ENCODE measurements at places on chromosomes 1 and 21.

GRCh38 chr1:37601441-37601840 is 5.7 kb upstream of the GNL2 start:
- no peak for DNase-seq

DNA sequence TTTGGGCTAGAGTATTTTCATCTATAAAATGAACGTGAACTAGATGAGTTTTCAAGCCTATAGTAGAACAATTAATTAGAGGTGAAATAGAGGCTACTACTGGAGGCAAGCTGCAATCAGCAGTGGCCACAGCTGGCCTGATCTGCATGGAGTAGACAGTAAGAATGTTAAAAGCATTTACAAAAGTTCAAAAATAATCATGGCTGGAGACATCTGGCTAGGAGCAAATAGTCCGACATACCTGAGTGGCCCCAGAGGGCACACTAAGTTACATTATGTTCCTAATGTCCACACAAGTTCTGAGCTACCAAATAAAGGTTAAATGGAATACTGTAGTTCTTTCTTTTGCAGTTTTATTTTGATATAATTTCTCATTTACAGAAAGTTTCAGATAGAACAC is 28.0 kb downstream of the MPZL1 start:
- no peak for DNase-seq

DNA sequence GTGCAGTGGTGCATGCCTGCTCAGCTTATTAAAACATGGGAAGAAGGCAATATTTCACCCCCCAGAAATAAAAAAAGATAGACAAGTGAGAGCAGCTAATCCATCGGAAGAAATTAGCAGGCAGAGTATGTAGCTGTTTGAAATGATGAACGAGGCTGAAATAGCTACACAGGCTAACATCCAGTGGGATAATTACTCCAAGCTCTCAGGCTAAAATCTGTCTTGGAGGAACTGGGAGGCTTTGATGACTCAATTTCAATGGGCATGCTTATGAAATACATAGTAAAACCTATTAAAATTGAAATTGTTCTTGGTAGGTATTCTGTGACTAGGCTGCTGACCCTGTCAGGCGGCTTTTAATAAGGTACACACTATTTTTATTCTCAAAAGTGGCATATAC is 84.1 kb upstream of the RRP15 start:
- no peak for DNase-seq

GRCh38 chr21:45464309-45464708 is 59.3 kb downstream of the COL18A1 start:
- DNase-seq: no peak

DNA sequence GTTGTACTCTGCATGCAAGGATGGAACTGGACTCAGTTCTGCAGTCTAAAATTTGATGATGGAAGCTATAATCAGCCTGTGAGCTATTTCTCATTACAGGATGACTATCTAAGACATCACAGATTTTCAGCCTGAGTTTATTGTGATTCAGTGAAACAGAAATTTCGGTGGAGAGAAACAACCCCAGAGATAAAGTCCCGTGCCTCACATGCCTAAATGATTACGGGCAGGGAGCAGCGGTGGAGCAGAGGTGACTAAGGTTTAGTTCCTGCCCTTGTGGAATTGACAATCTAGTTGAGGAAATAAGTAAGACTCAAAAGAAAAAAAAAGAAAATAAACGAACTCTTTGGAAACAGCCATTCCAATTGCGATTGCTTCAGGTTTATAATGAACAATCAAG is 96.9 kb downstream of the GRIK3 start:
- DNase-seq: no peak

- no peak for DNase-seq
Observed at GRCh38 chr1:153592748-153593147, 20.2 kb downstream of the S100A16 start.

DNA sequence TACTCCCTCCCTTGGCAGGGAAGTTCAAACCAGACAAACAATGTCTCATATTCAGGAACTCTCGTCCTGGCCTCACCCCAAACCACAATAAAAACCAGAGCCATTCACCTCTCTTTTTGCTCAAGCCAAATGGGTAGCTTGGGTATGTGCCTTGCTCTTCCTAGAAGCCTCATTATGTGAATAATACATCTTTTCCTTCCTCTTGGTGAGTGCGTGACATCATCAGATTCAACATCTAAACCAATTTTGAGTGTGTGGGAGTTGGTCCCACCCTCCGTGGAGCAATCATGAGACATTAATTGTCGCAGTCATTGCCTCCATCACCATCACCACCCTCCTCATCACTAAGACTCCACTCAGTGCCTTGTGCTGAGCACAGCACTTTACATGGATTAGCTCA is 482.9 kb downstream of the PTPRU start:
- DNase-seq: no peak

- DNase-seq: no peak
Observed at GRCh38 chr1:175671066-175671465, 72.3 kb downstream of the TNR start.

- DNase-seq: no peak
Observed at GRCh38 chr1:69172003-69173000, 395.4 kb upstream of the LRRC7 start.

- no peak for DNase-seq
Observed at GRCh38 chr1:63931468-63931867, 157.7 kb downstream of the ROR1 start.

- DNase-seq: no peak
Observed at GRCh38 chr1:10694274-10694632, 102.2 kb downstream of the CASZ1 start.

- DNase-seq: no peak
Observed at GRCh38 chr21:24824209-24824608, 783.1 kb downstream of the MRPL39 start.

- DNase-seq: no peak
Observed at GRCh38 chr1:246959944-246960693, 28.4 kb upstream of the AHCTF1 start.

DNA sequence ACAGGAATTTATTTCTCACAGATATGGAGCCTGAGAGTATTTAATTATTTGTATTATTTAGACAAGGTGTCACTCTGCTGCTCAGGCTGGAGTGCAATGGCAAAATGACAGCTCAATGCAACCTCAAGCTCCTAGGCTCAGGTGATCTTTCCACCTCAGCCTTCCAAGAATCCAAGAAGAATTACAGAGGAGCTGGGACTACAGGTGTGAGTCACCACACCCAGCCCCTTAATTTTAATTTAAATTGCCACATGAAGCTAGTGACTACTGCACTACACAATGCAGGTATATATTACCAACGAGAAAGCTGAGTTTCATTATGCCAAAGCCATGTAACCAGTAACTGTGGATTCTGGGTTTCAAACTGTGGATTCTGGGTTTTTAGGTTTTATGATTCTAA is 2.1 kb downstream of the KHDC4 start:
- no peak for DNase-seq

DNA sequence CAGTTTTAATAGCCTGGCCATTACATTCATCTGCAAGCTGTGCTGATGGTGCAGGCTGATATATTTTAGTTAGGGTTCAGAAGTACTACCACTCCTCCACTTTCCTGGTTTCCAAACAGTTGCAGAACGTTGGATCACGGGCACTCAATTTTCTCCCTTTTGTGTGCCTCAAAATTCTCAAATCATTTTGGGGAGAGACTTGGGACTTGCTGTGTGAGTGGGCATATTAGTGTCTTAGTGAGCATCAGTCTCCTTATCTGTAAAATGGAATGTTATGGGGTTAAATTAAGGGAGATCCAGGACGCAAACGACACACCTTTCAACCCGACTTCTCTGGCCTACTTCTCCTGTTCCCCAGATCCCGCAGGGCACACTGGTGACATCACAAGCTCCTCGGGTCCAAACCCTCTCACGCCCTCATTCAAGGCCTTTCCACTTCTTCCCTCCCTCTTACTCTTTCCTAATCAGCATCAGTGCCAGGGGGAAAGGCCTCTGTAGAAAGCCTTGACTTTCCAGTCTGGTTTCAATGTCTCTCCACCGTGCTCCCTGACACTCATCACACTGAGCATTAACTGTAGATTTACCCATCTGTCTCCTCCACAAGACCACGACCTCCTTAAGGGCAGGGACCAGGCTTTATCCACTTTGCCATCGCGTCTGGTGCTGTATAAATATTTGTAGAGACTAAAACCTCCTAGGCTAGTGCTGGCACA is 1.2 kb downstream of the PIGP start:
- no peak for DNase-seq

DNA sequence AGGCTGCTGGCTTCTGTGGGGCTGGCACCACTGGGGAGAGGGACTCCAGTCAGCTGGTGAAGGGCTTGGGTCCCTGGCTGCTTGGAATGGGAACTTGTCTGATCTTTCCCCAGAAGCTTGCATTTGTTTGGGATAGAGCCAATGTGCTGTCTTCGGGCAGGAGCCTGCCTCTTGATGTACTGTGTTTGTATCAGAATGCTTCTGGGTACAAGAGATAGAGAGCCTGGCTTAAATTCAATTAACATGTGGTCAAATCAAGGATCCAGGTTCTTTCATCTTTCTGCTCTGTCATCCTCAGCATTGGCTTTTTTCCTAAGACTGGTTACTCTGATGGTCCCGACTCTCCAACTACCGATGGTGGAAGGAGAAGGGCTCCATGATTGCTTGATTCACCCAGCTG is 16.0 kb upstream of the PROK1 start:
- no peak for DNase-seq
